ENCODE measurements at places on chromosomes 4 and X.

DNA sequence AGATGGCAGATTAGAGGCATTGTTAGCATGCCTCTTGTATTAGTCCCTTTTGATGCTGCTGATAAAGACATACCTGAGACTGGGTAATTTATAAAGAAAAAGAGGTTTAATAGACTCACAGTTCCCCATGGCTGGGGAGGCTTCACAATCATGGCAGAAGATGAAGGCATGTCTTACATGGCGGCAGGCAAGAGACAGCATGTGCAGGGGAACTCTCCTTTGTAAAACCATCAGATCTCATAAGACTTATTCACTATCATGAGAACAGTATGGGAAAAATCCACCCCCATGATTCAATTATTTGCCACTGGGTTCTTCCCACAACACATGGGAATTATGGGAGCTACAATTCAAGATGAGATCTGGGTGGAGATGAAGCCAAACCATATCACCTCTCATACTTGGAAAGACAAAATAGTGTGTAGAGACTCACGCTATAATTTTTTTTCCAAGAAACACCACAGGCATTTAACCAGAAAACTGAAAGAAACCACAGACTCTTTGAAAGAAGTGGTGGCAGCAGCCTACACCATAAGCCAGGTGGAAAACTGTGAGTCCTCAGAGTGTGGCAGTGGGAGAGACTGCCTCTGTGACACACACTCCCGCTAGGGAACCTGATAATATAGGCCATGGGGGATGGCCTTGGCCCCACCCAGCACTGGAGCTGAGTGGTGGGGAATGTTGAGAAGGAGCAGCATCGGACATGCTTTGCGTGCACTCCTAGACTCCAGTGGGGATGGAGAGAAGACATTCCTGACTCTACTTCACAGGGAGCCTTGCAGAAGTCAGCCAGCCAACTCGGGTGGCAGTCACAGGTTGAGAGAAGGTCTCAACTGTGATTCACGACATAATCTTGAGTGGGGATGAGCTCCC is 51.5 kb downstream of the SLC2A9 start:
- DNase-seq, result no peak

DNA sequence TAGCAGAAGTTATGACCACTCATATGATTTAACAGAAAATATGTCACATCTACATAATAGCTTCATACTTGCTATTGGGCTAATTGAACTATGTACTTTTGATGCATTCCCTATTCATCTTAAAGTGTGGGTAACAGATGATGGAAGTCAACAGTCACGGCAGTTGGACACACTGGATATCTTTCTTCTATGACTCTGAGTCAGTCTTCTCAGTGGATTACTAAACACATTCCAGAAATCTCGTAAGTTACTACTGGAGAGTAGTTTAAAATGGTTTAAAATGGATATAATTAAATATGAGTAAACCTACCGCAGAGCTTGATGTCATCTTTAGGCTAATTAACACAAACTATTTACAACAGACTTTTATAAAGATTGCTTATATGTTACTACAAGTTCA is 30.1 kb upstream of the CFAP299 start:
- no peak for DNase-seq

DNA sequence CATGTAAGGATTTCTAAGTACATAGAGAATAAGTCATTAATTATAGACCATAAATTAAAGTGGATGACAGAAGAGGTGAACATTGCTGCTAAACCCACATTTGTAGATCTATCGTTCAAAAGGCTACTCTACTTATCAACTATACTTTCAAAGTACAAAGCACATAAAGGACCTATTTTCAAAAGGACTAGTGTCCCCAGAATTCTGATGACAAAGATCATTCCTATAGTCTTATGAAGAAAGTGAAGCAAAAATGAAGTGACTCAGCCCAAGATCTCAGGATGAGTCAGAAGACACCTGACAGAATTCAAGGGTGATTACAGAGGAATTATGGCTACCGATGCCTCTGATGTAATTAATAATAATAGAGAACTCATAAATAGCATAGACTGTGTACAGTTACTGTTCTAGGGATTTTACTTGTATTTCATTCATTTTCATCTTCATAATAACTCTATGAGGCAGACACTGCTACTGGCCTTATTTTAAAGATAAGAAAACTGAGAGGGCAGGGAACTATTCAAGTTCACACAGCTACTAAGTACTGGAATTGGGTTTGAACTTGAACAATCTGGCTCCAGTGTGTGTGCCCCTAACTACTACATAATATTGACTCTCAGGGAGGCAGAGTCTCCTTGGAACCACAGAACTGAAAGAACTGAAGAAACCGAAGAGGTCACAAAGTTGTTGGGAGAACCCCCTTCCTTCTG is 17.1 kb downstream of the USP46 start:
- no peak for DNase-seq

GRCh38 chrX:78619834-78620233 is 39.3 kb downstream of the RTL3 start:
- no peak for DNase-seq

GRCh38 chr4:150950657-150951288 is 64.3 kb downstream of the LRBA start:
- DNase-seq, result no peak

GRCh38 chr4:157889788-157890187 is 283.0 kb downstream of the GASK1B start:
- no peak for DNase-seq

DNA sequence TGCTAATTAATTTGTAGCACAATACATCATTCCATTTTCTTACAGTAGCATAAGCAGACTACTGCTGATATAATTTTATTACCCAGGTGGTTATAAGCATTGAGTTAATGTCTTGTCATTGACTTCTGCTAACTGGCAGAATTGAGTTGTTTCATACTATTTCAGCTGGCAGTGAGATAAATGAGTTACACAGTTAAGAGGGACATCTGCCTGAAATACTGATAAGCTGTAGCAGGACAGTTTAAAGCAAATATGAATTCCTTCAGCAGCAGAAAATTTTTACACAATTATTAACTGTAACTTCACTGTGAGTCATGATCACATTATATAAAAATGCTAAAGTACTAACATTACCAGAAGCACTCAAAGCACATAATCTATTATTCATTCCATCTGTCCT is 326.8 kb downstream of the INPP4B start:
- no peak for DNase-seq
